ENCODE measurements at places on chromosomes 11 and 22.

GRCh38 chr22:37569921-37570660 is 9.8 kb downstream of the LGALS2 start:
- DNase-seq = no peak

- peak; percentile 16 for DNase-seq
These were observed 143.0 kb downstream of the TMEM135 start for GRCh38 chr11:87180742-87181141.

- DNase-seq = no peak
These were observed 88.0 kb upstream of the SYT13 start for GRCh38 chr11:45374130-45374529.

GRCh38 chr22:26684168-26684567 is 26.8 kb downstream of the MIAT start:
- no peak for DNase-seq

DNA sequence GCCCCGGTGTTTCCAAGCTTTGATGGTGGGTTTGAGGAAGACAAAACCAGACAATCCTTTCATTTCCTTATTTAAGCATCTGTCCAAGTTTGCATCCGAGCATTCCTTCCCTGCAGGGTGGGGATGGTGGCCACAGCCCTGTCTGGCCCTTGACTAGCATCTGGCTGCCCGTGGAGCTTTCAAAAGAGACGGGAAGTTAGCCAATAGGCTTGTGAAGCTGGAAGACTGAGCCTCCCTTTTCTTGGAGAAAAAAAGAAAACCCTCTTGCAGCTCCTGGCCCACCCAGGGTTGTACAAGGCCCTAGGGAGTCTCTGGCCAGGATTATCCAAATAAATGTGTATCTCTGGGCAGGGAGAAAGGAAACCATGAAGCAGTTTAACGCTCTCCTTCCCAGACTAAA is 60.6 kb downstream of the MICAL2 start:
- DNase-seq = peak; percentile 76

- DNase-seq = peak; percentile 35
These were observed 2.9 kb upstream of the WDR74 start for GRCh38 chr11:62842171-62842741.

GRCh38 chr11:5689551-5689983 is at the start of gene TRIM22:
Gene TRIM22 (plus strand): TSS chr11:5689790. CDS start chr11:5696233, 6,443 bp downstream.
- peak; percentile 18 for DNase-seq

GRCh38 chr11:5131584-5132335 is 6.4 kb downstream of the OR52A5 start:
- no peak for DNase-seq

DNA sequence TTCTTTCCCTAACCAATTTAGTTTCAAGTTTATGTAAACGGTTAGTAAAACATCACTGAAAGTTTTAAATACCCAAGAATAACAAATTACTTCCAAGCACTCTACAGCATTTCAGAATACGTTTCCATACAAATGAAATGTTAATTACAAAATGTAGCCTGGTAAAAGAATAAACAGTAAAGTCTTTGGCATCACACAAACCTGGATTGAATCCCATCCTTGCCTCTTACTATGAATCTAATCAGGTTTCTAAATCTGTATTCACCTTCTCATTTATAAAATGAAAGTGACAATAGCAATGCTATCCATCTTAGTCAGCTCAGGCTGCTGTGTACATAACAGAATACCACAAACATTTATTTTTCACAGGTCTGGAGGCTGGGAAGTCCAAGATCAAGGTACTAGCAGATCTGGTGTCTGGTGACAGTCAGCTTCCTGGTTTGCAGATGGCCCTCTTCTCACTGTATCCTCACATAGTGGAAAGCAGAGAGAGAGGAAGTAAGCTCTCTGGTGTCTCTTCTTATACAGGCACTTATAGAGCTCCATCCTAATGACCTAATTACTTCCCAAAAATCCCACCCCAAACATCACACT is 19.2 kb downstream of the FAM168A start:
- no peak for DNase-seq

- peak; percentile 91 for DNase-seq
These were observed 38.2 kb upstream of the WEE1 start for GRCh38 chr11:9535189-9535781.

DNA sequence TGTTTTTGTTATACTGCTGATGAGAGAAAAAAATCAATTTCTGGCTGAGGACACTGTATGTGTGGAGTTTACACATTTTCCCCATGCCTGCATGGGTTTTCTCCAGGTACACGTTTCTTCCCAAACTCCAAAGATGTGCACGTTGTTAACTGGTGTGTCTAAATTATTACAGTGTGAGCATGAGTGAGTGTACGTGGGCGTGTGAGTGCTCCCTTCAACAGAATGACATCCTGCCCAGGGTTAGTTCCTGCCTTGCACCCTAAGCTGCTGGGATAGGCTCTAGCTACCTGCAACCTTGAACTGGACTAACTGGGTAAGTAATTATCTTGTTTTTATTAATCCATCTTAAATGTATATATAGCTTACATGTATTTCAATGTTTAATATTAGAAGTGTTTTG is 5.5 kb downstream of the NPAT start:
- no peak for DNase-seq

DNA sequence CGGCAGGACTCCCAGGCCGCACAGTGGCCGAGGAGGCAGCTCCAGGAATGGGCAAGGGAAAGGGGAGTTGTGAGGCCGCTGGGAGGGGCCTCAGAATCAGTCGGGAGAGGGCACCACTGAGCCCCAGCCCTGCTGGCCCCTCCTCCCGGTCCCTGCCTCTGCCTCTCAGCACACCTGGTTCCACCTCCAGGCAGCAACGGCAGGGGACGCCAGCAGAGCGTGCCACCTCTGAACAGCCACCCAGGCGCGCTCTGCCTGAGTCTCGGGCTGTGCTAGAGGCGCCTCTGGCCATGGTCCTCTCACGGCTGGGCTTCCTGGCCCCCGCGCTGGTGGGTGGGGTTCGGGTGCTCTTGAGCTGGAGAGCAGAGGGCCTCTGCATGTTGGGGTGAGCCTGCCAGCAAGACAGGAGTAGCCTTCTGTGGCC is 33.0 kb downstream of the MOB2 start:
- DNase-seq = no peak

DNA sequence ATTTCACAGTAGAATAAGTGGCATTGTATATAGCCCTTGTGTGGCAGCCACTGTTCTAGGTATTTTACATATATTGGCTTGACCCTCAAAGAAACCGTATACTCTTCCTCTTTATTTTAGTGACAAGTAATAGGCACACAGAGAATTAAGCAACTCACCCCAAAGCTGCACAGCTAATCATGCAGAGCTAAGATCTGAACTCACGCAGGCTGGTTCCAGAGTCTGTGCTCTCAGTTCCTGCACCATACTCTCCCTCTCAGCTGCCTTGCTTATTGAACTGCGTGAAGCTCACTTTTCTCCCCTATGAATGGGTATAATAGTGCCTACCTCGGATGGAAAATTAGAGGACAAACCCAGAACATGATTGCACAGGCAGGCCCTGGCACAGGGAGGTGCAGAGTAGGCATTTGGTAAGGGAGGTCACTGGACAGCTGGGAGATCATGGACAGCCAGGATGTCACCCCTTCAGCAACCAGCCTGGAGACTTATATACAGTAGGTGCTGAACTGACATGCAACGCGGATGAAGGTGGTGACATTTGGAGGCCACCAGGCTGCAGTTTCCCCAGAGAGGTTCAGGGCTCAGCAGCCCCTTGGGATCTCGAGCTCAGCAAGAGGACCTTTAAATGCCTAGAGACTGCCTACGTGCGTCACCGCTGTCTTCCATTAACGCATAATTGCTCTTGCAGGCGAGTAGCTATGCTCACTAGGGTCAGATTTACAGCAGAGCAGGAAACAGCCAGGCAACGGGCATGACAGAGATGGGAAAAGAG is 78.4 kb upstream of the TP53I11 start:
- no peak for DNase-seq

- no peak for DNase-seq
These were observed 25.1 kb upstream of the FBLN1 start for GRCh38 chr22:45477366-45478107.

GRCh38 chr11:63375434-63375833 is 5.8 kb downstream of the SLC22A9 start:
- no peak for DNase-seq

- no peak for DNase-seq
These were observed 203.1 kb downstream of the RAB38 start for GRCh38 chr11:87972133-87972532.

DNA sequence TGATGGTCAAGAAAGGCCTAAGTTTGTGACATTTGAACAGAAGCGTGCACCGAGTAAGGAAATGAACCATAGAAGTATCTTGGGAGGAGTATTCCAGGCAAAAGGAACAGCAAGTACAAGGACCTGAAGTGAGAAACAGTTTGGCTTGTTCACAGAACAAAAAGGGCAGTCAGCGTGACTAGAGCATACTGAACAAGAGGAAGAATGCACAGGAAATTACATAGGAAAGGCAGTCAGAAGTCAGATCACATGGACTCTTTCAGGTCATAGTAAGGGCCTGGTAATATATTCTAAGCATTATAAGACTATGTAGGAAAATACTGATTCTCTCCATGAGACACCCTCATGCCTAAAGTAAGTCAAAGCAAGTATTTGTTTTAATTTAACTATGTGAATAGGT is 52.3 kb upstream of the GAB2 start:
- no peak for DNase-seq

- peak; percentile 50 for DNase-seq
These were observed 18.5 kb upstream of the CBX7 start for GRCh38 chr22:39170825-39171622.

- no peak for DNase-seq
These were observed 38.4 kb downstream of the CECR2 start for GRCh38 chr22:17407643-17408042.

DNA sequence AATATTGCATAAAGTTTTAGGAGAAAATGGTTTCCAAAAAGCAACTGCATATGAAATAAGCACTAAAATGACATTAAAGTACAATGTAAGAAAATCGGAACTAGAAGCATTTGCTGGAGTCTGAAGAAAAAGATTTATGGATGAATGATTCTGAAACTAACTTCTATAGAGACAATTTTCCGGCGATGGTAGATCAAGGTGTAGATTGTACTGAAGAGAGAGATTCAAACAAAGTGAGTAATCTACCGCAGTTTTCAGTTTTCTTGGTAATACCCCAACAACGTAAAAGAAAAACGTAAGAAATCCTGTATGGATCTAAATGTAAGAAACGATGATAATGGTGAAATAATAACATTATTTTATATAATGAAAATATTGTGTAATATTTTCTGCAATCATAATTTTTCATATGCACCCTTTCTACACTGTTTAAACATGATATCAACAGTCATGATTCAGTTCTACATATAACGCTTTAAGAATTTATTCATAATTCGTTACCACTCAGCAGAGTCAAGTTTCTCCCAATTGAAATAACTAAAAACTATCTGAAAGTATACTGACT is 1.8 kb upstream of the CDPF1 start:
- DNase-seq = no peak

DNA sequence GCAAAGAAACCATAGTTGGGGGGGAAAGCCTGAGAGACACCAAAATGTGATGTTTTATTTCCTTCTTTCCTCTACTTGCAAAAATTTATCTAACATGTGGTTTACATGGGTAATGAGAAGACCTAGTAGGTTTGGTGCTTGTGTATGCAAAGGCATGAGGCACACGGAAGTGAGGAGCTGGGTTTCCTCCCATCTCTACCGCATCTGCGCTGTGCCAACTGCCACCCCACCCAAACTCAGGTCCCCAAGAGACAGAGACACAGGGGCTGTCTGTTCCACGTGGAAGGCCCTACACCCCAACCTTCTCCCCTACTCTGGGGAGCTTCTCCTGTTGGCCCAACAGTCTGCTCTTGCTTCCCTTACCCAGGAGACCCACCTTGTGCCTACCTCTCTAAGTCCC is 4.8 kb downstream of the RTL6 start:
- no peak for DNase-seq

DNA sequence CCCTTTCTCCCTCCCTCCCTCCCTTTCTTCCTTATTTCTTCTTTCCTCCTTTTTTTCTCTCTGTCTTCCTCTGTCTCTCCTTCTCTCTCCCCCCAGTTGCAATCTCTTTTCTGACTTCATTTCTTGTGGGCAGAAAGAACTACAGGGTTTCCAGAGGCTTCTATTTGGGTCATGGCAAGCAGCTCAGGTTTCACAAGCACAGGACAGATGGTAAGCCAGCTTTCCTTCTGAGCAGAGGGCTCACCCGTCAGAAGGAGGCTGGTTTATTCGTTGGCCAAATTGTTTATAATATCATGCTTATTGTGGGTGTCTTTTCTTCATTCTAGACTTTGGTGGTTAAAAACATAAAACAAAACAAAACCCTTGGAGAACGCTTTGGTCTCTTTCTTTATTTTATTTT is 58.9 kb upstream of the CLMP start:
- DNase-seq = peak; percentile 63

DNA sequence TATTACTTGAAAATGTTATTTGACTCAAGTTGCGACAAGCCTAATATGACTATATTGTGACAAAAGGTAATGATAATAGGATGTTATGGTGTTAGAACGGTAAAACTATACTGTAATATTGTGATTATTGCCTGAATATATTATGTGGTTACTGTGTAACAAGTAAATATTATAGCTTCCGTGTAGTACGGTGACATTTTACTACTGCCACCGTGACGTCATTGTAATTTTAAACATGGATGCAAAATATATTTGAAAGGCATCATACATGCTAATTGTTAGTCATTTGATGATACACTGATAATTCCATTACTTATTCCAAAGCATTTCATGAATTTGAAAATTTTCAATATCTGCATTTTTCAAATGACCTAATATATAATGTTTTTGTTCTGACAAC is 2.5 kb downstream of the ELP4 start:
- no peak for DNase-seq

DNA sequence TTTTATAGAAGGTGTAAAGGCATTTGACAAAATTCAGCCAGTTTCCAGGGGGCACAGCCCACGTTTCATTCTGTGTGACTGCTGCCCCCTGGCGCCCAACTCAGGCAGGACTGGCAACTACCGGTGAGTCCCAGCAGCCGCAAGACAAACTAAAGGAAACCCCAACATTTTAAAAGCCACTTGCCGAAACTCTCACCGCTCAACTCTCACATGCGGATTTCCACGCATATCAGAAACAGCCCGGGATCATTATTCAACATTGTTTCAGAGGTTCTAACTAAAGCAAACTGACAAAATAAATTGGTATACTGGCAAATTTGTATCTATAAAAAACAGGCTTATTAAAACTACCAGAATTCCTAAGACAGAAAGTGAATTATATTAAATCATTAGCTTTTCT is 48.2 kb downstream of the MORC2 start:
- DNase-seq = peak; percentile 53

DNA sequence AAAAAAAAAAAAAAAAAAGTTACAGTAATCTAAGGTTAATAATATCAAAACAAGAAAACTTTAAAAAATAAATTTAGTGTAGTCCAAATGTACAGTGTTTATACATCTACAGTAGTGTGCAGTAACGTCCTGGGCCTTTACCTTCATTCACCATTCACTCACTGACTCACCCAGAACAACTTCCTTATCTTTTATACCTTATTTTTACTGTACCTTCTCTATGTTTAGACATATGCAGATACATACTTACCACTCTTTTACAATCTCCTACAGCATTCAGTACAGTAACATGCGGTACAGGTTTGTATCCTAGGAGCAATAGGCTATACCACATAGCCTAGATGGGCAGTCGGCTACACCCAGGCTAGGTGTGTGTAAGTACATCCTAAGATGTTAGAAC is 38.5 kb downstream of the TCF20 start:
- DNase-seq = no peak

- DNase-seq = peak; percentile 56
These were observed 31.4 kb downstream of the CREB3L1 start for GRCh38 chr11:46308631-46309419.

- DNase-seq = no peak
These were observed 30.6 kb downstream of the SC5D start for GRCh38 chr11:121323046-121323607.
